ENCODE measurements at places on chromosomes 7 and 10.

DNA sequence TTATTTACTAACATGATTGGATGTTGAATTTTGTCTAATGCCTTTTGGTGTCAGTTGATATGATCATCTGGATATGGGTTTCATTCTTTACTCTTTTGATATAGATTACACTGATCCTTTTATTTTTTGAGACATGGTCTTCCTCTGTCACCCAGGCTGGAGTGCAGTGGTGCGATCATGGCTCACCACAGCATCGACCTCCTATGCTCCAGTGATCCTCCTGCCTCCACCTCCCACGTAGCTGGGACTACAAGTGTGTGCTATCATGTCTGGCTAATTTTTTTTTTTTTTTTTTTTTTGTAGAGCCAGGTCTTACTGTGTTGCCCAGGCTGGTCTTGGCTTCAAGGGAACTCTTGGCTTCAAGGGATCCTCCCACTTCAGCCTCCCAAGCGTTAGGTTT lies 27.1 kb downstream of the BMS1 start:
- no peak for DNase-seq

DNA sequence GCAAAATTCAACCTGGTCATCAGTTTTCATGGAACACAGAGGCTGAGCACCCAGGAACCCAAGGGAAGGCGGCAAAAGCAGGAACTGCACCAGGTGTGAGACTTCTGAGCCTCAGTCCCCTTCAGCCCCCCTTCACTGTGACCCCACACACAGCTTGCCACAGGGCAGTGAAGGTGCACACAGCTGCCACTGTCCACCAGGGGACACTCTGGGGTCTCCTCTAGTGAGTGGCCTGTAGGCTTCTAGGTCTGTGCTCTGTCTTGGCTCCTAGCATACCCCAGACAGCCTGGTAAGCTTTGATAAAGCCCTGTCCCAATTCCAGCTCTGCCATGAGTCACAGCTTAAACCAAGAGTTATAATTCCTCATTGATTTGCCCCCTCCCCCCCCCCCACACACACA lies 12.1 kb downstream of the KCNH2 start:
- peak; percentile 20 for DNase-seq

- DNase-seq = no peak
Observed at GRCh38 chr7:143300959-143301935, 13.1 kb downstream of the CASP2 start.

GRCh38 chr7:85023066-85023712 lies 163.7 kb downstream of the SEMA3D start:
- DNase-seq = peak; percentile 41

DNA sequence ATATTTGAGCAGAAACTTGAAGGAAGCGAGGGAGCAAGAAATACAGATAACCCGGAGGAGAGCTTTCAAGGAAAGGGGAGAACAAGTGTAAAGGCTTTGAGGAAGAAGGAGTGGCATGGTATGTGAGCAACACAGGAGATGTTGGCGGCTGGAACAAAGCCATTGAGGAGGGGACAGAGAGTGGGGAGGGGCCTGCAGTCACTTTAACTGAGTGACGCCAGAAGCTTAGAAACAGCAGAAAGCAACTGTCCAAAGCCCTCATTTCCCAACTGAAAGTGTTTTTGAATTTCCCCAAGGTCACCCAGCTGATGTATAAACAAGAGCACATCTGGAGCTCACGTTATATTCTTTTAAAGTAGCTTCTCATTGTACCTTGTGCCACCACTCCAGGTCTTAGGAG lies 19.1 kb downstream of the AUTS2 start:
- DNase-seq = no peak
